ENCODE measurements at places on chromosomes 11 and 22.

- peak; percentile 98 for DNase-seq
Observed at GRCh38 chr11:9565822-9566560, 7.5 kb upstream of the WEE1 start.

GRCh38 chr11:46072172-46072964, 48.9 kb downstream of the PHF21A start:
- no peak for DNase-seq

- no peak for DNase-seq
Observed at GRCh38 chr11:1317432-1317831, 8.0 kb upstream of the TOLLIP start.

GRCh38 chr11:133403900-133404299, 128.4 kb downstream of the OPCML start:
- peak; percentile 20 for DNase-seq

DNA sequence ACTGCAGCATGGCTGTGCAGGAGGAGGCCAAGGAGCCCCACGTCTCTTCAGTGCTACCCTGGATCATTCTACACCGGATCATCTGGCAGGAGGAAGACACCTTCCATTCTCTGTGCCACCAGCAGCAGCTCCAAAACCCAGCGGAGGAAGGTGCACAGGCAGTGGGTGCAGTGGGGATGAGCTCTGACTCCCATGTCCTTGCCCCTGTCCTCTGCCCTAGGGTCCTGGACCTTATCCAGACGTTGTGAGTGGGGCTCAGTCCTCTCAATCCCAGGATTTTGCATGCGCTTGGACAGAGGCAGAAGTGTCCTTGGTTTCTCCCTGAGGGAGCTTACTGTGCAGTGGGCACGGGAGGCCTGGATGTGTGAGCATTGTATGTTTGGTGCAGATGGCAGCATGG, 61.3 kb downstream of the CABIN1 start:
- DNase-seq, result no peak

DNA sequence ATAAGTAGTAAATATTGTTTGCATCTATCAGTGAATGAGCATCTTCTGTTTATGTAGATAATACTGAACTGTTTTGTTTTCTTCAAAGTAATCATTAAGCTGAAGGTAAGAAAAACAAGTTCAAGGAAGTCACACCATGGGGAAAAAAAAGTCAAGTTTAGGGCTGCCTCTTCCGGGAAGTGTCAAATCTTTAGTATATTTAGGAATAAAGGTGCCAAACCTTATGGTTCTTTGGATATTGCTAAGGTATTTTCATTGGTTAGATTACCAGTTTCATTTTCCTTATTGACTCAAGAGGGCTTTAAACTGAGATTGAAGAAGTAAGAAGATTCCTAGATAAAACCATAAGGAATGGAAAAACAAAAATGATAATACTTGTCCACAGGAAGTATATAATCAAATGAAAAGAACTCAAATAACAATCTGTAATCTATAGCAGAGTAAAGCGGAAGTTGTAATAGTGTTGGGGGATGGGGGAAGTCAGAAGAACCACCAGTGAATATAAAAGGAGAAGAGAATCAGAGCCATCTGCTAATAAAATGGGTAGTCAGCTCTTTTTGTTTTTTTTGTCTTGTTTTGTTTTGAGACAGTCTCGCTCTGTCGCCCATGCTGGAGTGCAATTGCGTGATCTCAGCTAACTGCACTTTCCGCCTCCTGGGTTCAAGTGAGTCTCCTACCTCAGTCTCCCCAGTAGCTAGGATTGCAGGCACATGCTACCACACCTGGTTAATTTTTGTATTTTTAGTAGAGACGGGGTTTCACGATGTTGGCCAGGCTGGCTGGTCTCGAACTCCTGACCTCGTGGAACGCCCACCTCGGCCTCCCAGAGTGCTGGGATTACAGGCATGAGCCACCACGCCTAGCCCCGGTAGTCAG, 2.3 kb downstream of the ATM start:
- DNase-seq, result no peak

GRCh38 chr11:110833033-110833484, 120.8 kb upstream of the ARHGAP20 start:
- no peak for DNase-seq
